ENCODE measurements at places on chromosomes 2 and 18.

- DNase-seq = no peak
These were observed 46.4 kb upstream of the SPTBN1 start for GRCh38 chr2:54409752-54410151.

- no peak for DNase-seq
These were observed 73.8 kb downstream of the CBLN2 start for GRCh38 chr18:72470391-72470790.

GRCh38 chr18:51751901-51752300 lies 554.4 kb upstream of the MEX3C start:
- no peak for DNase-seq

DNA sequence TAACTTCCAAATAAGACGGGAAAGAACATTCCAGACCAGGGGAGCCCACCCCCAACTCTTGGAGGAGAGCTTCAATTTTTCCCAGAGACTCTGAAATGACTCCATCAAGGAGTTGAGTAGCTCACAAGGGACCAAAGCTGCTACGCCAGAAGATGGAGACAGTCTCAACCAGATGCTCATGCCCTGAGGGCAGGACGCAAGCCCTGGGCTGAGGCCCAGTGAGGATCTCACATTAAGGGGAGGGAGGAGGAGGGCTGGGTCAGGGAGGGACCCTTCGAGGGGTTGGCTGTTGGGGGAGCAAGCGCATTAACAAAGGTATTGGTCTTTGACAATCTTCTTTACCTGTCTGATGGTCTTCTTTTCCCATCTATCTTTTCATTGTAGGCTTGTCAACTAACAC lies 141.3 kb upstream of the SLC1A4 start:
- no peak for DNase-seq

- DNase-seq = no peak
These were observed 129.1 kb downstream of the SPTBN1 start for GRCh38 chr2:54585136-54585733.

DNA sequence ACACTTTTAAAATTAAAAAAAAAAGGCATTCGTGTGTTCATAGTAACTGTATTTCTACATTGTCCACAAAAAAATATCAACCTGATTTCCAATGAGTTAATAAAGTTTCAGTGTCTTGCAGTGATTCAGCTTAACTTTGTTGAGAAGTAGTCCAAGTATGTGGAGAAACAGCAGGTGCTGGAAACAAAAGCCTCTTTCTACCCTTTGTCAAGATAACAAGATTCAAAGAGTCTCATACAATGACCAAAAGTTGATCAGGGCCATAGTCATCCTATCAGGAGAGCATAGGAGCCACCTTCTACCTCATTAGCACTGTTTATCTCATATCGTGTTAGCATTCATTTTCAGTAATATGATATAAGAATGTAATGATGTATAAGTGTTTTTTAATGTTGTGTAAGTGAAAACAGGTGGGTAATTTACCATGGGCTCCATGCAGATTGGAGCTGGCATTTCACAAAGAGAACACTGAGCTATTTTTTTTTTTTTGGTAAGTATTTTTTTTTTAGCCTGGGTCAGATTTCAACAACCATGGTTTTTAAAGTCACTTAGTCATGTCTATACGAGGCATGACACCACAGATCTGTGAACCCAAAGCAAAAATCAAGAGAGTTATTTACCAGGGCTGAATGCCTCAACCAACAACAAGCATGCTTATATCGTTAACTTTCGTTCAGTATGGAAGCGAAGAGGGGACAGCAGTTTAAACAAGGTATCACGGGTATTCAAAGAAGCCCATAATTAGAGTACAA lies 165.0 kb upstream of the ZNF521 start:
- DNase-seq = no peak

DNA sequence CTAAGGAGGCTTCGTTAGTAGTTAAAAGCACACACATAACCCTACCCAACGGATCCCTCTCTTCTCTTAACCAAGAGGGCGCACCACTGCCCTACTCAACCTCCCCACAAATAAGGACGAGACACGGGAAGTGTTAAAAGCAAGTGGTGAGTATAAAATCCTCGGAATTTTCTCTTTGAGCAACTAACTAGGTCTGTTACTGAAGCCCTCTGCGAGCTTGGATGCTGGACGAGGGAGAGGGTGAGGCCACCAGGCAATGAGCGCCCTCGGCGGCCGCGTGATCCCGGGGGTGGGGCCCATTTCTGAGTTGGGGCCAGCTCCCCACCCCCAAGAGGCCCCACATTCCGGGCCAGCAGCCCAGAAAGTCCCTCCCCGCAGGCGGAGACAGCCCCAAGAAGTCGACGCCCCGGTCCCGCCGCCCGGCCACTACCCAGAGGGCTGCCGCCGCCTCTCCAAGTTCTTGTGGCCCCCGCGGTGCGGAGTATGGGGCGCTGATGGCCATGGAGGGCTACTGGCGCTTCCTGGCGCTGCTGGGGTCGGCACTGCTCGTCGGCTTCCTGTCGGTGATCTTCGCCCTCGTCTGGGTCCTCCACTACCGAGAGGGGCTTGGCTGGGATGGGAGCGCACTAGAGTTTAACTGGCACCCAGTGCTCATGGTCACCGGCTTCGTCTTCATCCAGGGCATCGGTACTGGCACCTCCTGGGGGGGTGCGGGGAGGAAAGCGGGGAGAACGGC lies at the start of gene CYBRD1:
CYBRD1 (plus strand) TSS at position 423 of the 736 bp plus-strand sequence; CDS start at position 495, 72 bp downstream.
- DNase-seq = peak; percentile 96

DNA sequence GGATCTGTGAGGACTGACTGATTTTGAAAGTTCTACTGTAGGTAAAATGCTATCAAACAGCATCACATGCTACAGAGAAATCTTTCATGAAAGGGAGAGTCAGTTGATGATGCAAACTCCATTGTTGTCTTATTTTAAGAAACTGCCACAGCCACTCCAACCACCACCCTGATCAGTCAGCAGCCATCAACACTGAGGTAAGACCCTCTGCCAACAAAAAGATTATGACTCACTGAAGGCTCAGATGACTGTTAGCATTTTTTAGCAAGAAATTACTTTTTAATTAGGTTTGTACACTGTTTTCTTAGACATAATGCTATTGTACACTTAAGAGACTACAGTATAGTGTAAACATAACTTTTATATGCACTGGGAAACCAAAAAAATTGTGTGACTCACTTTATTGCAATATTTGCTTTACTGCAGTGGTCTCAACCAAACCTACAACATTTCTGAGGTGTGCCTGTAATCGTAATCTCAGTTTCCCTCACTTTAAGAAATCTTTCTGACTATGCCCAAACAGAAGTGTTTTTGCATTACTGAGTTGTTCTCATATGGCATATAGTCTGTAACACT lies 42.8 kb downstream of the METTL8 start:
- no peak for DNase-seq

DNA sequence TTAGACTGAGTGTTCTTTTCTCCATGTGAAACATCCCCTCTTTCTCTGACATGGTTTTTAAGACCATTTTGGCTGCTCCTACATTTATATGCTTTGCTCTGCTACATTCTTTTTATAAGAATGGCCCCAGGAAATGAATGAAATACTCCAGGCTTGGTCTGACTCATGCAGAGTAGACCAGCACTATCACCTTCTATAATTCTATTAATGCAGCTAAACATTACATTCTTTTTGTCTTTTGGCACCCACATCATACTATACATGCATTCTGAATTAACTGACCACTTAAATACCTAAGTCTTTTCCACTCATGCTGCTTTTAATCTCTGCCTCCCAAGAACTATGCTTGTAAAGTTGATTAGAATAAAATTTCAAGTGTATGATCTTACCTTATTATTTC lies 94.1 kb downstream of the AAK1 start:
- DNase-seq = no peak

DNA sequence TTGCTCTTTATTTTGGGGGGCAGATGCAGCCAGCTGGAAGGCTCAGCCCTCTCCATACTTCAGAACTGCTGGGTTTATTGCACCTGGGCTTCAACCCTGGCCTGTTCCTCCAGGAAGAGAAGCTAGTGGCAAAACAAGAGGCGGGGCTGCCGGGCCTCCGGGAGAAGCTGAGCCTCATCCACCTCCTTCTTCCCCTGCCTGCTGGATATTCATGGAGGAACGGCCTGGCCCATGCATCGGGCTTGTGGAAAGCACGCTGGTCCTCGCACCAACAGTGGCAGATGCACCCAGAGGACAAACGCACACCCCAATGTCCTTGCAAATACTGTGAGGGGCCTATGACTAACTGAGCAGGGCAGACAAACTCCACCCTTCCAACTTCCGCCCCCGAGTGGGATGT lies 30.6 kb downstream of the FAM178B start:
- DNase-seq = peak; percentile 62

- no peak for DNase-seq
These were observed 47.8 kb upstream of the SLC4A10 start for GRCh38 chr2:161576421-161576820.

Measured in sigmoid colon (tissue), 7 donors.